ENCODE measurements at places on chromosomes 1 and 21. TPM values are rescaled to one million over a fixed set of nuclear protein-coding genes. Genes with fewer than 3 reads are reported as not detected.

- DNase-seq = no peak
Observed at GRCh38 chr1:167111868-167112709, 18.2 kb downstream of the STYXL2 start.

- DNase-seq = no peak
Observed at GRCh38 chr1:60942291-60942690, 140.1 kb upstream of the NFIA start.

GRCh38 chr1:186179231-186179630 lies 195.8 kb downstream of the TPR start:
- no peak for DNase-seq

The NIBAN1 gene
- 371 TPM for total RNA-seq

- DNase-seq = no peak
Observed at GRCh38 chr1:235920596-235921375, 54.1 kb upstream of the LYST start.

The AMY1C gene
- total RNA-seq = not detected

DNA sequence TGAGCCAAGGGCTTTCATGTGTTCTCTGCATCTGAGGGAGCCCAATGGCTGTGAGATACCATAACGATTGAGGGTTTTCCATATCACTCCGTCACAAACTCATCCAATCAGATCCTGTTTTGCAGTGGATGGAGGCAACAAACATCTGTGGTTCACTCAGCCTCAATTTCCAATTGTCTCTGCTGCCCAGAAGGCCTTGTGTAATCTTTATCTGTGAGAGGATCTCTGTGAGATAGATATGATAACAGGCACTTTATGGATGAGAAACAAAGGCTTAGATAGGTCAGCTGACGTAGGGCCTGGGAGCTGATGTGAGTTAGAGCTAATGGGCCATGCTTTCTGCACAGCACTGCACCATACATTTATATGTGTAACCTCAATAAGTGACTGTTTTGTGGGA lies 3.3 kb upstream of the MTARC1 start:
- no peak for DNase-seq

DNA sequence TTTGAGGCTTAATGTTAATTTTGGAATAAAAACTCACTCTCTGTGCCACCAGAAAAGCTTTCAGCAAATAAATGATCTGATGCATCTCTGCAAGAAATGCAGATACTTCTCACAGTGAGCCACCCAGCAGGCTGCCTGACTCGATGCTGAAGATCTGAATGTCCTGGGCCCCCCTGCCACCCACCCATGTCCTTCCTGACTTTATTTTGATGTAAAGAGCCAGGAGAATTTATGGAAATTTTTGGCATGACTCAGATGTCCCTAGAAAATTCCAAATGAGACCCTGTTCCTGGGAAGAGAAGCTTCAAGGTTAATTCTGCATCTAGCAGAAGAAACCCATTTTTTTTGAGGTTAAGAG lies 62.8 kb upstream of the COA6 start:
- no peak for DNase-seq

DNA sequence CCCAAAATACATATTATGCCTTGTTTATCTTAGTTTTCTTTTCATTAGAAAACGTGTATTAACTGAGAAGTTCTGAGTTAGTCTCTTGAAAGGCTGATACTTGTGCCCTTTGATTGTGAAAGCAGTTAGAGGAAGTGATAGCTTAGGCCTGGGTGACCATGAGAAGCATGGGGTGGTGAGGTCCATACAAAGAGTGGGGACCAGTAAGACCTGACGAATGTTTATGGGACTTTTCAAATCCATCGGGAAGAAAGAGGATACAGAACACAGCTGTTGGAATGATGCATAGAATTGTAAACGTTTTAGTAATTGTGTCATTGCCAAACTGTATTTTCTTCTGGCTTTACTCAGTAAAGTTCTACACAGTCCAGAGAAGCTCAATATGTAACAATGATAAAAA lies 259.8 kb downstream of the LMO4 start:
- DNase-seq = no peak

All from right atrium auricular region (tissue), 2 donors.